ENCODE measurements at places on chromosomes 6 and 20.

- DNase-seq = no peak
These were observed 94.8 kb upstream of the OPRM1 start for GRCh38 chr6:153944201-153944600.

GRCh38 chr6:96675597-96675996 is 112.7 kb downstream of the FHL5 start:
- DNase-seq = no peak

DNA sequence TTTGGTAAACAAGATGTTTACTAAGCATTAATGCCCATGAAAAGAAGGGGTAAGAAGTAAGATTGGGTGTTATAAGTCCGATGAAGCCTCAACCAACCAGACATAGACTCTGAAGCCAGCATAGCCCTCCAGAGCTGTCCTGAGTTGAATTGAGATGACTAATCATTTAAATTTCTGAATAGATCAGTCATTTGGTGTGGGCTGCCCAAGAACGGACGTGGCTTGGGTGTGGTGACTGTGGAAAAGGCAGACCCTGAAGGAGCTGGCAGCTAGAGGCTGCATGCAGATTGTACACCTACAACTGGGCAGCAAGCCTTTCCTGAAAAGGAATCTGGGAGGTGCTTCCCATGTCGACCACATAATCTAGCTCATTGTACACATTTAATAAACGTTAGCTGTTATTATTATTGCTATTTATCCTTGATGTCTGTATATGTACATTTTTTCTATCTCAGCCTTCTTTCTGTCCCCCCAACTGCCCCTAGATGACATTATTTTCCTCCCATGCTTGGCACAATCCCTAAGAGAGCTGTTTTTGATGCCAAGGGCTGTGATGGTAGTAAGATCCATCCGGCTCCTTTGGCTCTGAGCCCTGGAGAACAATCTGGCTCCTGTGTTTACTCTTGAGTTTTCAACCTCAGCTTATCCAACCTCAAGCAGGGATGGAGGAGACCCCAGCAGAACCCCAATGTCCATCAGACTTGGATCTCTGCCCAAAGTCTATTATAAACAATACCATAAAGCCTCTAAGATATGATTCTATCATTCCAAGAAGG is 57.6 kb upstream of the JAG1 start:
- DNase-seq = no peak

DNA sequence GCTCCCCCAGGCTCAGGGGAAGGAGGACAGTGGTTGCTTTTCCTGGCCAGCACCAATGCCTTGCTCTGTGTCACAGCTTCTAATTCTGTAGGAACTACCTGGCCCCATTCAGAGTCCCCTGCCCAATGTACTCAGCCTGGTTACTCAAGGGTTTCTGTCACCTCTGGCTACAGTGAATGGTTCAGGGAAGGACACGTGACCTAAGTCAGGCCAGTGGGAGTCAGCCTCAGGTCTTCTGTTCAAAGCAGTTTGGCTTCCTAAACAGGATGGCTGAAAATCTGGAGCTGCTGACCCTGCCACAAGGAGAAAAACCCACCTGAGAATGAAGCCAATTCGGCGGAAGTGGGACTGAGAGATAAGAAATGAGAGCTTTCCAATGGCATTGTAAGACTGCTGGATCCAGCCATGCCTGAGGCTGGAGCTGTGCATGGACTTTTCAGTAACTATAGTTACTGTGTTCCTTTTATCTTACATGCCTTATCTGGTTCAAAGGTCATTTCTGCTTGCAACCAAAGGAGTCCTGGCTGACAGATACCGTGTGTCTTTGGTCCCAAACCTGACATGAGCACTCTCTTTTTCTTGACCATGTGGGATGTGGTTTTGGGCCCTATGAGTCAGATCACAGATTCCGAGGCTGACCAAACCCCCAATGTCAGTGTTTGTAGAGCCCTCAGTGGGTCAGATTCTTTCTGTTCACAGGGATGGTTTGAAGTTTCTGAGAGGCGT is 104.3 kb downstream of the SULF2 start:
- DNase-seq = no peak

GRCh38 chr6:26550250-26550993 is 12.3 kb downstream of the HMGN4 start:
- DNase-seq = peak; percentile 71

DNA sequence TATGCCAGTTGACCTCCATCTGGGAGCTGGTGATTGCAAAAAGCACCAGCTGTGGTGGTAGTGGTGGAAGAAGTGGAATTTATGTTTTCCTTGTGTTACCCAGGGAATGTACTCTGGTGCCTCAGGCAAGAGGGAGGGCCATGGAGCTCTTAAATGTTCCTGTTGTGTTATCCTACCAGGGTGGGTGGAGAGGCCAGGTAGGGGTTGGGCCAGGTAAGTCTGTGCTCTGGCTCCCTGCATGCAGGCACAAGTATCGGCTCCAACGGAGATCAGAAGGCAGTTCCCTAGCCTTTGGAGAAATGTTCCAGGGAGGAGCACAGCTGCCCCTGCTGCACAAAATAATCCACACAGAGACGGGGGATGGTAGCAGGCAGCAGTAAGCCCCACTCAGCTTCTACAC is 419.3 kb upstream of the EYS start:
- DNase-seq = no peak

- DNase-seq = no peak
These were observed 159.6 kb downstream of the TMEM200A start for GRCh38 chr6:130525408-130525807.

- DNase-seq = no peak
These were observed 49.5 kb downstream of the EPB41L2 start for GRCh38 chr6:131013495-131013894.

DNA sequence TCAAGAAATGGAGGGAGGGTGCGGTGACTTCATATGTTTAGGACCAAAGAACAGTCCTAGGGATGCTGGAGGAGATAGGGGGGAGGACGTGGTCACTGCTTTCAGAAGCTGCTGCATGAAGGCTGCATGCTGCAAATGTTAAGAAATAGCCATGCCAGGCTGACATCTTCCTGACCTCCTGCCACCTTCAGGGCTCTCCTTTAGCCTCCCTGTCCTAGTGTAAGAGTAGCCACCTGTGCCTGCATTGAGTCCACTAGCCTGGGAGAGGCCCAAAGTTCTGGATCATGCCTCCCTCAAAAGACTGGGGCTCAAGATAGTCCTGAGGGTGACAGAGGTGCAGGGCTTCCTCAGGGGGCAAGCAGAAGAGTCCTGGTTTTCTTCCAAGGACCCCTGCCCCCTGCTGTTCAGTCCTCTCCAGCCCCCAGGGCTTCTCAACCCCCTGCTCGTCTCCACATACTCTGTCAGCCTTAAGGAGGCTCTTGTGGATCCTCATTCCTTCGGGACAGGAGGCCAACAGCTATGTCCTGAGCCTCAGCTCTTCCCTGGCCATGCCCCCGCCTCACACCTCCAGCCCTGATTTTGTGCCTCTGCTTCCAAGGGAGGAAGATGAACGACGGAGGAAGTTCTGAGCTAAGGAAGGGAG is 96.3 kb downstream of the MRPL14 start:
- DNase-seq = no peak

GRCh38 chr6:144561455-144562043 is 276.4 kb downstream of the UTRN start:
- DNase-seq = no peak

DNA sequence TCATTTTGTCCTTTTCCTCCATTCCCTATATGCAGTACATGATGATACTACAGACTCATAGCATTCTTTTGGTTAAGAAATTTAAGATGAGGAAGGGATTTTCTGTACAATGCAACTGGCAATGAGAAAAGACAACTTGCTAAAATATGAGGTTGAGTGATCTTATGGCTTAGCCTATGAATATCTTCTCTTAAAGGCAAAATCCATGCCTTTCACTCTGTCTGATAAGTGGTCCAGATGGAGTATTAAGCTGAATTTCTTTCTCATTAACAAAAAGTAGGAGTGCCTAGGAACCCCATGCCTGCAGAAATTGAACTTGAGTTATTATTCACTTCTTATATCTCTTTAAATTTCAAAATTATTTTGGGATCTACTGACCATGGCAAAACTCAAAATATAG is 135.3 kb downstream of the GRIK2 start:
- no peak for DNase-seq

DNA sequence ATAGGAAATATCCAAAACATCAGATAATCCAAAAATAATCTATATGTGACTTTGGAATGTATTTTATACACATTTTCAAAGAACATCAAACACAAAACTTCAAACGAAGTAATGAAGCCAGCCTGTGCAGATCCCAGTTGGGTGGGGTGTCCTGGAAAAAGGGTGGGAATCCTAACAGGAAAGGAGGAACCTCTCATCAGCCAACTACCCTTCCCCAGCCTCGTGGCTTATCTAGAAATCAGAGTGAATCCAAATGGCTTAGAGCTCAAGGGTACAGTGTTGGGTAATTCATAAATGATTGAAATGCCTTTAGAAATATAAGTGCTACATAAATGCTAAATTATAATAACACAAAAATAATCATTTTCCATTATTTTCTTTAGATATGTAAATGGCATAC is 115.1 kb upstream of the SOX4 start:
- DNase-seq = no peak

GRCh38 chr20:2798814-2799213 is 1.6 kb downstream of the CPXM1 start:
- no peak for DNase-seq

GRCh38 chr6:4487538-4487937 is 288.7 kb upstream of the CDYL start:
- peak; percentile 21 for DNase-seq
